Thymus (tissue), 14 donors: ENCODE measurements at places on chromosomes 11 and 22. TPM values are rescaled to one million over a fixed set of nuclear protein-coding genes. Genes with fewer than 3 reads are reported as not detected.

GLYAT gene
- total RNA-seq = not detected

OR10A3 gene
- total RNA-seq = not detected

OR2D2 gene
- total RNA-seq = 0.14 TPM

GRCh38 chr22:37428649-37429586 lies 1.6 kb upstream of the ELFN2 start:
- DNase-seq = peak; percentile 83

- DNase-seq = peak; percentile 24
Measured at GRCh38 chr11:67504005-67504949, 886 bp downstream of the PITPNM1 start.

DNA sequence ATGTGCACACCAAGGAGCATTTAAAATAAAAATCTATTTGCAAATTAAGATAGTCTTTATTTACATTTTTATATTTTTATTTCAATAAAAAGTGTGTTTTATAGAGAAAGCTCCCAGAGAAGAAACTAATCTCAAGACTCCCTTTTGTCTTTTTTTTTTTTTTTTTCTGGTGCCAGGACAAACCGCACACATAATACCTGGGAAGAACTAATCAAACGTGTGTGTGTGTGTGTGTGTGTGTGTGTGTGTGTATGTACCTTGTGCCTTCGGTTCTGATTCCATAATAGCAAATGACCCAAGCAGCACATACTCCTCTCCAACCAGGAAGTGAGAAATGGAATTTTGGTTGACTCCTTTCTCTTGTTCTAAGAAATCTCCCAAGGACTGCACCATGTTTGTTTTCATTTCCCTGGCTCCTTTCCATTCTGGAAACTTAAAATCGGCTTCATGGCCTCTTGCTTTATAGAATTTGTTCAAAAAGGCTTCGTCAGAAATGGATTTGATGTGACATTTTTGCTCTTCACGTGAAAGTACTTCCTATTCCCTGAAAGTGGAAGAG lies 65.3 kb downstream of the ST3GAL4 start:
- no peak for DNase-seq

- no peak for DNase-seq
Measured at GRCh38 chr22:50481045-50481439, 301 bp upstream of the ADM2 start.

DNA sequence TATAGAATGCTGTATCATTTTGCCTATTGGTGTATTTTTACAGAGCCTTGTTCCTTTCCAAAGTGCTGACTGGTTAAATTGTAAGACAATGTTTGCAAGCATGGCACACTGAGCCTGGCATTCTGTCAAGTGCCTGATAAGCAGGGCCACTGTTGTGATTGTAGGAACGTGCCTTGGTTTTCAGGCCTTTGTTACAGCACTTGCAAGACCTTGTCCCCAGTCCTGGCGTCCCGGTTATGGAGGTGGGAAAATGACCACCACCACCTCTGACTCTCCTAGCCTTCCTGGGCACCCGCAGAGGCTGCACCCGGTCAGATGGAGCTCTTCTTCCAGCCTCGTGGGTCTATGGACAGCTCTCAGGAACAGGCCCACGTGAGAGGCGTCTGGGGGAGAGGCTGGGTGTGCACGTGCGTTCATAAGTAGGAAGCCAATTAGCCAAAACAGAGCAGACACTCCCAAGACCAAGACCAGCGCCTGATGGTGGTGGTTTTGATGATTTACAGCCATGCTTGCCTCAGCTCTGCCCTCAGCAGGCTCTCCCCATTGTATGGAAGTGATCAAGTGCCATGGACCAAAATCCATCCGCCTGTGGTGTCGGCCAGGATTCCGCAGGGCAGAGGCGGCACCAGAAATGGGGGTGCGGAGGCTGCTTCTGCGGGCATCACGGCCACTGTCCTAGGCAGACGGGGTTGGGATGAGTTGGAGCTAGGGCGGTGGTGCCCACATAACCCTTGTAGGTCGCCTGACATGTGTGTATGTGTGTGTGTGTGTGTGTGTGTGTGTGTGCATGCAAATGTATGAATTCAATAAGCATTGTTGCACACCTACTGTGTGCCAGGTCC lies 89.8 kb downstream of the RTL6 start:
- DNase-seq = no peak

DNA sequence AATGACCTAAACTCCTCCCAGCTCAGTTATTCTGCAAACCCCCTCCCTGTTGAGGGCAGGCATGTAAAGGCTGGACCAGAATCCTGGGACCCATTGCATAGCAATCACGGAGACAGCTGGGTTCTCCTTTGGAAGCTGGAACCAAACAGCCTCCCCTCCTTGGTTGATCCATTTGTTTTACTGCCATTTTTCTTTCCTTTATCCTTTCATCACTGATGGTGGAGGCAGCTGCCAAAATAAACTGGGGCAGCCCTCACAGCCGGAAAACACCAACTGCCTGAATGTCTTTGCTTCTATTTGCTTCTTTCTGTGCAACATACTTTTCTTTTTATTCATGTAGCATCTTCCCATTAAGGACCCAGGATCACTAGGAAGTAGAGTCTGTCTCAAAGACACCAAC lies 150.0 kb upstream of the SYT13 start:
- no peak for DNase-seq

DNA sequence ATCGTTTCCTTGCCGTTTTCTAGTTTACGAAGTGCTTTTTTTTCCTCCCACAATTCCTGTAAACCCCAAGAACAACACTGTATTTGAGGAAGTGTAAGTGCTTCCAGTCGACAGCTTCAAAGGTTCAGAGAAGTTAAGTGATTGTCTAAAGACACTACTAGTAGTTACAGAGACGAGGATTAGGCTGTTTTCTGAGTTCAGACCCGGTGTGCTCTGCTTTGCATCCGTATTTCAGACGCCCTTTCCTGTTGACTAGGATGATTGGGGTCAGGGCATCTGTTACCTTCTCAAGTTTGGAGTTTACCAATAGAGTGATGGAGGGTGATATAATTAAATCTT lies 430 bp downstream of the CLP1 start:
- no peak for DNase-seq
